ENCODE measurements at places on chromosomes 12 and 14.

DNA sequence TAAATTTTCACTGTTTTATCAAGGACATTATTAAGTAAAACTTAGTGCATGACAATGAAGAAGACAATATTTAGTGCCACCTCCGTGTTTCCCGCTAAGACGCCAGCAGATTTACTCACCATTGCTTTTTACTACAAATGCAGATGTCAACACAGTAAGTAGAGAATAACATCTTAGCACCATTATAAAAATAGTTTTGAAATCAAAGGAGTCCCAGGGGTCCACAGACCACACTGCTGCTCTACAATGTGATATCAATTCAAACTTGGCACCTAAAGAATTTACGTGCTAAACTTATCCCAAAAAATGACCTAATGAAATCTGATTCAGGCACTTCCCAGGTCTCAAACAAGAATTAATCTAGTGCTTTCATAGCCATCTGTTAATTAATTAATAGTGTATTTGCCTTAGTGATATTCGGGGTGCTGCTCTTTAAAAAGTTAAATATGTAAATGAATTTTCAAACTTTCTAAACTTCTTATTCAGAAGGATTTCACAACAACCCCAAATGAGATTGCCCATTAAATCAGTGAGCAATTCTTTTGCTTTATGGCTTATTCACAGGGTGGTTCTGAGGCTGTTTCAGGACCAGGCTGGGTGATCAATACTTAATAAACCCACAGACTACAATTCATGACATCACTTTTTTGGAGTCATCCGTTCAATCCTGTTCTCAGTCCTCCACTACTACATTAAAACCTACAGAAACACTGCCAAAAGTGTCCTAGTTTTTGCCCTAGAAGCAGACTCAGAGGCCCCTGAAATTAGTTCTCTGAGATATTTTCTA lies 161.3 kb upstream of the LMNTD1 start:
- no peak for DNase-seq

DNA sequence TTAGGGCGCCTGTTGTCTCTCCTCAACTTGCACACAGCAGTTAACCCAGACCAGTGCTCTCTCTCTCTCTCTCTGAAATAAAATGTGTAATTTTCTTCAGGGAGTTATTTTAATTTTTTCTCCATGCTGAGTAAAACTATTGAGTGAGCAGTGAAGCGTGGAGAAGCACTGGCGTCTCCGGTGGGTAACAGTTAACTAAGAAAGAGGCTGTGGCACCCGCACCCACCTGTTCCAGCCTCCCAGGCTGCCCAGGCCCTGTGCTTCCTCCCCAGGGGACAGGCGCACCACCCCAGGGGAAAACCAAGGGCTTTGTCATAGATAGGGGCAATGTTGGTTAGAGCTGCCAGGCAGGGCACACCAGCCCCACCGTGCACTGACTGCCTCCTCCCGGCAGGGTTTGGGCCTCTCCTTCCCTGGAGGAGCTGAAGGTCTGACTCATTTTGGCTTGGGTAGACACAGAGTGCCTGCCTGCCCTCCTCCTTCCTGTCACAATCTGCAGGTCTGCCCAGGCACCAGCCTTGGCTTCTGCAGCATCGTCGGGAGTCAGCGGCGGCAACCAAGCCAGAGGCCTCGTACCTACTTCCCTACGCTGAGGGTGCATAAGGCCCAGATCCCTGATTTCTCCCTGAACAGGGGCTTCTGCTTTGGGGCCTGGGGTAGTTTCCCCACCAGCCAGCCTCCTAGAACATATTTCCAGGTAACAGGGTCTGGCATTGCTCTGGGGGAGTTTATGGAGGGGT lies 3.9 kb downstream of the HOXC5 start:
- DNase-seq: no peak

- no peak for DNase-seq
Measured at GRCh38 chr12:4974217-4974616, 64.5 kb downstream of the KCNA1 start.

GRCh38 chr14:62179367-62180018 lies 417.3 kb downstream of the SNAPC1 start:
- DNase-seq: peak; percentile 36

DNA sequence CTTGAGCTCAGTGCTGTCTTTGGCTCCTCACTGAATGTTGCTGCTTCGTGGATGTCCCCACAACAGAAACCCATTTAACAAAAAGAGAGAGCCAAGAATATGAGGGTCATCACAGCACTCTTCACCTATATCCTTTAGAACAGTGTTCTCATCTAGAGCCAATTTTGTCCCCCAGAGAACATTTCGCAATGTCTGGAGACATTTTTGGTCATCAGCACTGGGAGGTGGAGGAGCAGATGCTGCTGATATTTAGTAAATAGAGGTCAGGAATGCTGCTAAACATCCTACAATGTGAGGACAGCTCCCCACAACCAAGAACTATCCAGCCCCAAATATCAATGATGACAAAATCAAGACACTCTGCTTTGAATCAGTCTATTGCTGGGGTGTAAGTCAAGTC lies 92.5 kb downstream of the BBS10 start:
- DNase-seq: no peak

- DNase-seq: no peak
Measured at GRCh38 chr12:116135209-116135930, 142.1 kb downstream of the MED13L start.

DNA sequence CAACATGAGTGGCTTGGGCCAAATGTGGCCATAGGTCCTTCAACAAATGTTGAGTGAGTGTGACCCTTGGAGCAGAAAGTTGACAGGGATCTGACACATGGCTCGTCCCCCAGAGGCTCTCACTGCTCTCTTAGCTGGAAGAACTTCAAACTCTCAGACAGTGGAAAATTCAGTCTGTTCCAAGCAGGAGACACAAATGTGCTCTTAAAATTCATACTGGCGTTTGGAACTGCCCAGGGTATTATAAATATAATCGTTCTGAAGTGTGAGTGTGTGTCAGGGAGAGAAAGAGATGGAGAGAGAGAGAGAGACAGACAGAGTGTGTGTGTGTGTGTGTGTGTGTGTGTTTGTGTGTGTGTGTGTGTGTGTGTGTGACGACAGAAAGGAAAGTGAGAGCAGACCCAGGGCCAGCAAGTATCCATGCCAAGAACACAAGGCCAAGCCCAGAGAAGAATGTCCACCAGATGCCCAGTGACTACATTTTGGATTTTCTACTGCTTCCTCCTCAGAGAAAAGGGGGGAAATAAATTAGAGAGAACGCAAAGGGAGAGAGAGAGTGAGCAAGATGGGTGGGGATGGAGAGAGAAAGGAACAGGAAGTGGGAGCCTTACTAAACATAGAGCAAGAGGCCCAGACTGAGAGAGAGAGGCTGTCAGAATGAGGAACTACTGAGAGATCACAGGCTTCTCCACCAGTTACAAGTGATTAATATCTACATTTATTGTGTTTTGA lies 193.6 kb upstream of the NUDT4 start:
- DNase-seq: no peak

- no peak for DNase-seq
Measured at GRCh38 chr14:28608443-28608842, 158.1 kb upstream of the FOXG1 start.

DNA sequence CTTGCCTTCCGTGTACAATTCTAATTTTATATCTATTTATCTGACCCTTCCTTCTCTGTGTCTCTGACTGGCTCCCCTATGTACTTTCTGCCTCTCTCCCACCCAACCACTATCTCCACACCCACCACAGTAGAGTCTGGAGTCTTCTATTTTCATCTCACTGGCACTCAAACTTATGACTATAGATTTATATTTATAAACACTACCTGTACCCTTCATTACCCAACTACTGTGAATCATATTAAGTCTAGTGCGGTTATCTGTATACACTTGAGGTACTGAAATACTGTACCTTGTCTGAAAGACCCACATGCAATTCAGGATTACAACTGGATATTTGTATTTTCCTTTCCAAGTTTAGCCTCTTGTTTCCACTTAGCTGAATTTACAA lies 36.1 kb downstream of the ATP2B1 start:
- no peak for DNase-seq

DNA sequence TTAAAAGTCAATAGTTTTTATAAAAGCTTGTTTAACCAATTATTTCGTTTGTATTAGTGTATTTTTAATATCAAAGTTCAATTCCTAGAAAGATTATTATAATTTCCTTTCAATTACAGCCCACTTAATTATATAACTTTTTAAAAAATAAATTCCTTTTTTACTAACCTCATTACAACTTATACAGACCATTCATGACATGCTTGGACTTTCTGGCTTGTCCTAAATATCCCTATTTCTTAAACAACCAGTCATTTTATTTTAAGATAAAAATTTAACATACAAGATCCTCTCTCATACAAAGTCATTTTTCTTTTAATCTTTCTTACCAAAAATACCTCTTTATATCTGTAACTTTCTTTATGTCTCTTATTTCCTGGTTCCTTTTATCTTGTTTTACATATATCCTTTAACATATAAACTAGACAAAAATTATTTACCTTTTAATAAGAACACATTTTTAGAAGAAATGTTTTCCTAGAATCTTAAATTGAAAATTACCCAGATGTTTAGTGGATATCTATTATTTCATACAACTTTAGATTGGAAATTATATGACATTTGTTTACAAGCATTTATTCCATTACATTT lies 10.4 kb upstream of the TMEM263 start:
- DNase-seq: no peak

DNA sequence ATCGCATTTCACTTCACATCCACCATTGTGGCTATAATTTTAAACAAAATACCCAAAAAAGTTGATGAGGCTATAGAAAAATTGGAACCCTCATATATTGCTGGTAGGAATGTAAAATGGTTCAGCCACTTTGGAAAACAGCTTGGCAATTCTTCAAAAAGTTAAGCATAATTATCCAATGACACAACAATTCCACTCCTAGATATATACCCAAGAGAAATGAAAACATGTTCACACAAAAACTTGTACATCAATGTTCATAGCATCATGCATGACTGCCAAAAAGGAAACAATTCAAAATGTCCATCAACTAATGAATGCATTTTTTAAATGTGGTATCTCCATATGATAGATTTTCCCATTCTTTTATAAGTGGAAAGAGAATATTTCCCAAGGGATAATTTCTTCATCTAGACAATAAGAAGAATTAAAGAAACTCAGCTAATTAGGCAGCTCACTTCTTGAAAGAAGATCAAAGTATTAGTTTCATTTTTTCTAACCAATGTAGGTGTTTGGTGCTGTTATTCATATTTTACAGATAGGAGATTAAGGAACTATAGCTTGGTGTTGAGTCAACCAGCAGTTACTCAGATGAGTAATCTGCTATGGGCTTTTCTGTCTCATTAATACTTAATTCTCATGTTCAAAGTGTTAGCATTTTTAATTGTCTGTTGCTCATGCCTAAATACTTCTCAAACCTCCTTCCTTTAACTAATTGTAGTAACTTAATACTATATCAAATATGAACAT lies 32.8 kb downstream of the YEATS4 start:
- DNase-seq: no peak

DNA sequence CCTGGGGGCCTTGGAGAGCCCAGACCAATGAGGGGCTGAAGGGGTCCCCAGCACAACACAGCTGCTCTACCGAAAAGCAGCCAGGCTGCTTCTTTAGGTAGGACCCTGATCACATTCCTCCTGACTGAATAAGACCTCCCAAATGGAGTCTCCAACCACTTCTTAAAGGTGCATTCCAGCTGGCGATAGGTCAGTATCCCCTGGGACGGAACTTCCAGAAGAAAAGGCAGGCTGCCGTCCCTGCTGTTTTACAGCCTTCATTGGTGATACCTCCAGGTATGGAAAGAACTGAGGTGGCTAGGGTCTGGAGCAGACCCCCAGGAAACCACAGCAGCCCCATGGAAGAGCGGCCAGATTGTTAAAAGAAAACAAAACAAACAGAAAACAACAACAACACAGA lies 340.6 kb downstream of the BTG1 start:
- DNase-seq: no peak

DNA sequence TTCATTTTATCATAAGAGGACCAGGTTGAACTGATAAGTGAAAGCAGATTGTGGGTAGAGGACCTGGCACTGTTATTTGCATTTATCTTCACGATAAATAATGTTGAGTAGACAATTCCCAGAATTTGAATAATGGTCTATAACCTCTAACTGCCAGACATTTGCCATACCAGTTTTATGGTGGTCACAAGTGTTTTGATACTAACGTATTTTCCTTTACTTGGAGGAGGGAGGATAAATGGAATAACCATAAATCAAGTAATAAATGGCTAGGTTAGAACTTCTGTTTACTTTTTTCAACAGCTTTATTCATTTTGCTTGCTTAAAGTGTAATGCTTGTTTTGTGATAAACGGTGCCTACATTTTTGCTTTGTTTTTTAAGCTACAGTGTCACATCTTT lies 9.5 kb downstream of the PAX9 start:
- DNase-seq: no peak

- no peak for DNase-seq
Measured at GRCh38 chr12:121124402-121125109, 8.1 kb upstream of the P2RX7 start.

GRCh38 chr12:54991991-54992375 lies 7.4 kb upstream of the TESPA1 start:
- DNase-seq: no peak

DNA sequence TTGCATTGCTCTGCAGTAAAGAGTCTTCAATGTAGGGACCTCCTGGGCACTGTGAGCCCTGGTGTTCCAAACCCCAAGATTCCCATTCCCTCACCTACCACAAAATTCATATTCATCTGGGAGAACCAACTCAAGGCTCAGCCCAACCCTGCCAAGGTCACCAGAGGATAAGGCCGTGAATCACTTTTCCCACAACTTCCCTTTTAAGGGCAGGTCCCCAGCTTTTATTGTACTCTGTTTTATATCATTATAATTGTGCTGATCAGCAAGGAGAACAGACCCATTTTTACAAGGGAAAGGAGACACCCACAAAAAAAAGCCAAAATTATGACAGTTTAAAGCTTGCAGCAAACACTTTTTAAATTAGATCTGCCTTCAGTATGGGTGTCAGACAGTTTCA lies 363.0 kb upstream of the FKBP4 start:
- DNase-seq: no peak

GRCh38 chr14:98701377-98701776 lies 570.6 kb downstream of the BCL11B start:
- no peak for DNase-seq

DNA sequence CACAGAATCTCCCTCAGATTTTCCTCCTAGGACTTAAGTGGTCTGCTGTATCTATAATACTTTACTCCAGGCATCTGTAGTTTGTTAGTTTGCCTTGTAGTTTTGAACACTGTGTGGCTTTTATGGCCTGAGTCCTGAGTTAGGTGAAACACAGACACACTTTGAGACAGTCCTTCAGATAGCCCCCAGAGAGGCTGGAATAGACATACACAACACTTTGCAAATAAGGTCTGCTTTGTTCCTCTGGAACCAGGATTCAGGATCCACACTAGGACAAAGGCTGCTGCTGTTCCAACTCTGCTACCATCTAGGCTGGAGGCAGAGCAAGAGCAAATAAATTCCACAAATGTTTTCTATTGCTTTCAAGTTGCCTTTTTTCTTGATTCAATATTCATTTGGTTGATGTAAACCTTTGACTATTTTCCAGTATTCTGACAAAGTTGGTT lies 41.4 kb upstream of the INSM2 start:
- DNase-seq: no peak

Measured in liver (tissue), 10 donors.